Activated naive CD4-positive, alpha-beta T cell treated with anti-CD3 and anti-CD28 coated beads, Interleukin-2, amount 10 ng/mL, durations not matched to agents 7 days and 5 days (primary cell): ENCODE measurements at places on chromosomes 12 and 14.

DNA sequence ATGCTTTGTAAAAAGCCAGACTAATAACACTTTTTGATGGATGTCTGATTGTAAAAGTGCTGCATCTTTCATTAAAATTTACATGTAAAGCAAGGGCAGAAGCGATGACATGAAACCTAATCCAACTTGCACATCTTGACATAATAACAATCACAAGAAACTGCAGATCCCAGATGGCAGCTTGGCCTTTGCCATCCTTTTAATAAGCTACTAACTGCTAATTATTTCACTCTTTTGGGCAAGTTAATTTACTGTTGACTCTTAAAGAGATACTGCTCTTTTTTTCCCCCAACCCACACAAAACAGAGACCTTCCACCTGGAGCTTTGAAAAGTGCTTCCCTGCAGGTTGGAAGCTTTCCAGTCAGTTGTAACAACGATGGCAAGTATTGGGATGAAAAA lies 137.5 kb downstream of the NRXN3 start:
- H3K36me3 ChIP-seq = no peaks in the 10 kb centered on the region
- no peak overlapping the region for H3K27ac ChIP-seq
- DNase-seq = no peak
- no peaks in the 10 kb centered on the region for H3K27me3 ChIP-seq
- no peaks in the 10 kb centered on the region for H3K4me1 ChIP-seq

GRCh38 chr12:41983856-41984255 lies 160.8 kb downstream of the GXYLT1 start:
- H3K4me1 ChIP-seq = no peaks in the 10 kb centered on the region
- no peak overlapping the region for H3K4me3 ChIP-seq
- H3K27ac ChIP-seq = no peak overlapping the region
- H3K27me3 ChIP-seq = peaks cover 3% of the 10 kb centered on the region

- H3K4me3 ChIP-seq = peak overlapping the region; percentile 74
- peaks cover 86% of the 10 kb centered on the region for H3K4me1 ChIP-seq
- DNase-seq = no peak
- H3K27me3 ChIP-seq = no peaks in the 10 kb centered on the region
- peak overlapping the region; percentile 96 for H3K27ac ChIP-seq
Measured at GRCh38 chr14:24673059-24673458, 39.1 kb upstream of the GZMB start.

DNA sequence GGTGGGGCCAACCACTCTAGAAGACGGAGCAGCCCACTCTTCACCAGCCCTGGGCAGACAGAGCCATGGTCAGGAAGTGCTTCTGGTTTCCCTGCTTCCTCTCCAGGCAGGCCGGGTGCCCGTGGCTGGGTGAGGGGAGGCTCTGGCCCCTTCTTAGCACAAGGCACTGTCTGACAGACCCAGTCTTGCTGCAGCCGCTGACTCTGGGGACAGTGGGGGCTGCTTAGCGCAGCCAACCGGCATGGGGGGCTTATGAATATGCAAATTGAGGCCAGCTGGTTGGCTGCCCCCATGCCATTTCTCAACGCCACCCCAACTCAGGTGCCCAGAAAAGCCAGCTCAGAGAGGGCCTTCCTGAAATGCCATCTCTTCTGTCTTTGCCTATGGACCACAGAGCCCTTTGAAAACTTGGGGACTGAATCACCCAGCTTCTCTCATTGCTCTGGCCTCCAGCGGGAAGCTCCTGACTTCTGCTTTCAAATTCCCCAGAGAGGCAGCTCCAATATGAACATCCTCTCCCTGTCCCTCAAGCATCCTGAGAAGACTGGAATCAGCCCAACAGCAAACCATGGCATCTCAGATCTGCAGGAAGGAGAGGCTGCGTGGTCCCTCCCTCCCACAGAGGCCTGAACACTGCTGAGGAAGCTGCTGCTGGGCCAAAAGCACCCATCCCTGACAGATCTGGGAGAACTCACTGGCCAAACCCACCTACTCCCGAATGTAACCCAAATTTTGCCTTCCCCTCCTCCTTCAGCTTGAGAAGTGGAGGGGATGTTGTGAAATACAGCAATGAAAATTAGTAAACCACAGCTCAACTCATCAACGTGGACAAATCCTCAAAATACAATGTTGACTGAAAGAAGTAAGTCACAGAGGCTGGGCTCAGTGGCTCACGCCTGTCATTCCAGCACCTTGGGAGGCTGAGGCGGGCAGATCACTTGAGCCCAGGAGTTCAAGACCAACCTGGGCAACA lies at the start of gene PROX2:
Gene PROX2 (minus strand): TSS at position 205 of the 973 bp plus-strand sequence. CDS start 12,311 bp downstream, outside the sequence.
- H3K27ac ChIP-seq = peak within 1 kb of the TSS; percentile 15
- H3K27me3 ChIP-seq = peaks cover 3% of the 10 kb centered on the region
- DNase-seq = peak; percentile 39
- peaks cover 28% of the 10 kb centered on the region for H3K4me1 ChIP-seq
- H3K36me3 ChIP-seq = no peaks in the 10 kb centered on the region

GRCh38 chr12:115521771-115522409 lies 755.6 kb downstream of the MED13L start:
- no peaks in the 10 kb centered on the region for H3K27me3 ChIP-seq
- no peak for DNase-seq
- H3K4me3 ChIP-seq = no peak overlapping the region
- H3K4me1 ChIP-seq = no peaks in the 10 kb centered on the region
- no peaks in the 10 kb centered on the region for H3K36me3 ChIP-seq
- no peak overlapping the region for H3K27ac ChIP-seq

DNA sequence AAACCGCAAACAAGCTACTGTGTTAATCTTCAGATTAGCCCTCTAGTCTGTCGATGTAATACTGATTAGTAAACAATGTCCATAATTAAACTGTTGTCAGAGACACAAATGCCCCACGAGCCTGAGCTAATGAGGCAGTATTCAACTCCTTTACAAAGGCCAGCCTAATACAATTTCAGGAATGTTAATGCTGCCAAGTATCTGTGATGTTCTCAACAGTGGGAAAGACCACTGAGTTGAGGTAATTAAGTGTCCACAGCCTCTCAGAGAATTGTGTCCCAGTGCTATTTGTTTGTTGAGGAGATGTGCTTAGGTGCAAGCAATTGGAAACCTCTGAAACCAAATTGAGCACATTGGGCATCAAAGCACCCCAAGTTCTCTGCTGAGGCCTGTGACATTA lies 139.4 kb upstream of the CDKN3 start:
- no peak for DNase-seq
- no peak overlapping the region for H3K27ac ChIP-seq
- no peaks in the 10 kb centered on the region for H3K4me1 ChIP-seq
- H3K4me3 ChIP-seq = no peak overlapping the region

- H3K4me3 ChIP-seq = no peak overlapping the region
- H3K27me3 ChIP-seq = no peaks in the 10 kb centered on the region
- H3K36me3 ChIP-seq = no peaks in the 10 kb centered on the region
- no peaks in the 10 kb centered on the region for H3K4me1 ChIP-seq
- no peak overlapping the region for H3K27ac ChIP-seq
Measured at GRCh38 chr14:59926534-59926933, 6.6 kb downstream of the LRRC9 start.

DNA sequence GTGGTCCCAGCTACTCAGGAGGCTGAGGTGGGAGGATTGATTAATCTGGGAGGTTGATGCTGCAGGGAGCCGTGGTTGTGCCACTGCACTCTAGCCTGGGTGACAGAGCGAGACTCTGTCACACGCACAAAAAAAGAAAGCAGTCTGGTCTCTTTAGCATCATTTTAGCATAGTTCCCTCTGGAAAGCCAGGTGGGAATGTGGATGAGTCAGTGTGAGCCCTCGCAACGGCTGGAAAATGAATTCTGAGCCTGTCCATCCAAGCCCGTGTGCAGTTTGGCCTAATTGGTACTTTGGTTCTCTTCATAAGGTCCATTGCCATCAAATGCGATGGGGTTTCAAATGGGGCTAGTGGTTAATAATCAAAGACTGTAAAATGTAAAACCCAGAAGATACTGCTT lies 2.4 kb downstream of the MYL2 start:
- no peaks in the 10 kb centered on the region for H3K4me1 ChIP-seq
- no peak for DNase-seq
- no peaks in the 10 kb centered on the region for H3K36me3 ChIP-seq
- no peak overlapping the region for H3K27ac ChIP-seq
- H3K27me3 ChIP-seq = peaks cover 28% of the 10 kb centered on the region
- H3K4me3 ChIP-seq = no peak overlapping the region

- peaks cover 69% of the 10 kb centered on the region for H3K4me1 ChIP-seq
- peak overlapping the region; percentile 87 for H3K27ac ChIP-seq
- DNase-seq = peak; percentile 76
- H3K36me3 ChIP-seq = peaks cover 11% of the 10 kb centered on the region
- peak overlapping the region; percentile 26 for H3K4me3 ChIP-seq
Measured at GRCh38 chr14:91078095-91078737, 17.8 kb upstream of the RPS6KA5 start.

GRCh38 chr12:95102916-95103671 lies 29.7 kb upstream of the NR2C1 start:
- DNase-seq = peak; percentile 43
- H3K27me3 ChIP-seq = peaks cover 8% of the 10 kb centered on the region
- no peak overlapping the region for H3K4me3 ChIP-seq
- no peaks in the 10 kb centered on the region for H3K36me3 ChIP-seq

DNA sequence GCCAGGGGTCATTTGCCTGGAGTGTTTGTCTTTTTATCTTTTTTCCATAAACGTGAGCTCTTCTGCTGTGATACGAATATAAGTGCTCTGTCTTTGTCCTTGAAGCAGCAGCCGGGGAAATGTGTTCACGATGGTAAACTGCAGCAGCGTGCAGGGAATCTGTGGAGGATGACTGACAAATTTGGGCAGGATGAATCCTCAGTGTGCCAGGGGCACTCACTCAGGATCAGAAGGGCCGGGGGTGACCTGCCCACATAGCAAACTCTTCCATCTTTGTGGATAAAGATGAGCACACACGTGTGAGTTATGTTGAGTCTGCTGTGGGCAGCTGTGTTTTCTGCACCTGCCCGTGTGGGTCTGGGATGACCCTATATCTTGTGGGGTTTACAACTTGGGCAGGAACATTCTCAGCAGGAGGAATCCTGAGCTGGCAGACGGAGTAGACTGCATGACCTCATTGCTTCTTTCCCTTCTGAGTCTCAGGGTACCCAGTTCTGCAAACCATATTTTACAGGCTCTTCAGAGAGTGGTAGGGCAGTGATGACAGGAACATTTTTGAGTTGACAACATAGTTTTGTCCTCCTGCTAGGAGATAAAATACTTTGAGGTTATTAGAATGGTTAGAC lies 711 bp downstream of the ANO4 start:
- H3K36me3 ChIP-seq = no peaks in the 10 kb centered on the region
- DNase-seq = no peak
- H3K27ac ChIP-seq = no peak overlapping the region
- H3K4me1 ChIP-seq = no peaks in the 10 kb centered on the region

DNA sequence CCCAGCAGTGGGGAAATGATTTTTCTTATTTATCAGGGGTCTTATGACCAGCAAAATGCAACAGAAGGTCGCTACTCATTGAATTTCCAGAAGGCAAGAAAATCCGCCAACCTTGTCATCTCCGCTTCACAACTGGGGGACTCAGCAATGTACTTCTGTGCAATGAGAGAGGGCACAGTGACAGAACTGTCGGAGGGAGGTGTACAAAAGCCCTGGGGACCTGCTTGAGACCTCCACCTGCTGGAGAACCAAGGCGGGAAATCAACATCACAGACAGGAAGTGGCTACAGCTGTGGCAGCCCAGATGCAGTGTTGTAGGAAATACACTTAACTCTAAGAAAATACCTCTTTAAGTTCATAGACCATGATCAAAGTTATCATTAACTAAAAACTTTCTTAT lies 250.9 kb upstream of the OR4E1 start:
- DNase-seq = peak; percentile 79
- peaks cover 23% of the 10 kb centered on the region for H3K36me3 ChIP-seq
- H3K4me1 ChIP-seq = peaks cover 58% of the 10 kb centered on the region
- peak overlapping the region; percentile 93 for H3K27ac ChIP-seq
- peak overlapping the region; percentile 58 for H3K4me3 ChIP-seq

DNA sequence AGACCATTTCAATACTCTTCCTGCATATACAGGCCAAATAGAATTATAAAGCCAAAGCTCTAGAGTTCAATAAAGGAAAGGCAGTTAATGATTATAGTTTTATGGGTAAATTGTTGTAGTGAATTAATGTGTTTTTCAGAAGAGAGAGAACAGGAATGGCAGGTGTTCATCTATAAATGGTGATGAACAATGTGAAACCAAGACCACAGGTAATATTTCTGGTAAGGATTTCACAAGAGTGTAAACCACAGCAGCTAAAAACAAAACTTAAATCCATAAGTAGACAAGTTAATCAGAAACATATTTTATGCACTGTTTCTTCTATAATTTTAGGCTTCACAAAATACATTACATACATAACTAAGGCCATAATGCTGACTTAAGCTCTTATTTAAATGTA lies 204.4 kb downstream of the SYT1 start:
- no peak overlapping the region for H3K27ac ChIP-seq
- no peak overlapping the region for H3K4me3 ChIP-seq
- H3K4me1 ChIP-seq = no peaks in the 10 kb centered on the region
- no peaks in the 10 kb centered on the region for H3K27me3 ChIP-seq
- DNase-seq = no peak
- no peaks in the 10 kb centered on the region for H3K36me3 ChIP-seq

- peaks cover 2% of the 10 kb centered on the region for H3K36me3 ChIP-seq
- H3K4me3 ChIP-seq = peak overlapping the region; percentile 84
- peaks cover 27% of the 10 kb centered on the region for H3K4me1 ChIP-seq
Measured at GRCh38 chr12:76029982-76030340, 1.6 kb downstream of the PHLDA1 start.

DNA sequence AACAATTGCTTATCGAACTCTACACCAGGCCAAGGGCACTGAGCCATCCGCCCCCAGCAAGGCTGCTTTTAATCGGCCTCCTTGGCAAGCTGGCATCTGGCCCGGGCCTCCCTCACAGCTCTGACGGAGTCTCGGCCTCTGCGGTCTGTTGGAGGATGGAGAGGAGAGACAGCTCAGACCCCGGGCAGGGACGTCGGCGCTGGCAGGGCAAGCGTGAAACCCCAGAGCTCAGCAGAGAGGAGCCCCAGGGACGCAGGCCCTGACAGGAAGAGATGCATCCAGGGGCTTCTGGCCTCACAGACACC lies 17.5 kb downstream of the CAMKK2 start:
- no peaks in the 10 kb centered on the region for H3K4me1 ChIP-seq
- H3K4me3 ChIP-seq = no peak overlapping the region
- no peaks in the 10 kb centered on the region for H3K27me3 ChIP-seq
- DNase-seq = no peak

GRCh38 chr12:127552838-127553237 lies 714.1 kb upstream of the TMEM132C start:
- no peak overlapping the region for H3K4me3 ChIP-seq
- peaks cover 23% of the 10 kb centered on the region for H3K27me3 ChIP-seq
- no peak overlapping the region for H3K27ac ChIP-seq
- peaks cover 18% of the 10 kb centered on the region for H3K4me1 ChIP-seq

GRCh38 chr12:125157177-125157576 lies 91.9 kb downstream of the AACS start:
- no peaks in the 10 kb centered on the region for H3K36me3 ChIP-seq
- H3K4me1 ChIP-seq = no peaks in the 10 kb centered on the region
- no peak for DNase-seq
- no peak overlapping the region for H3K27ac ChIP-seq
- no peak overlapping the region for H3K4me3 ChIP-seq

DNA sequence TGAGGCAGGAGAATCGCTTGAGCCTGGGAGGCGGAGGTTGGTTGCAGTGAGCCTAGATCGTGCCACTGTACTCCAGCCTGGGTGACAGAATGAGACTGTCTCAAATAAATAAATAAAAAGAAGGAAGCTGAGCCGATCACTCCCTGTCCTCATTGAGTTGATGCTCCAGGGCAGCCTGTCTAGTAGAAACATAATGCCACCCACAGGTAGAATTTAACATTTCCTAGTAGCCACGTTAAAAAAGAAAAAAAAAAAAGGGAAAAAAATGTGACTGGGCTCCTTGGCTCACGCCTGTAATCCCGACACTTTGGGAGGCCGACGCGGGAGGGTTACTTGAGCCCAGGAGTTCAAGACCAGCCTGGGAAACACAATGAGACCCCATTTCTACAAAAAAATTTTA lies 135.7 kb downstream of the SCARB1 start:
- H3K27me3 ChIP-seq = peaks cover 25% of the 10 kb centered on the region
- no peak overlapping the region for H3K27ac ChIP-seq
- no peak overlapping the region for H3K4me3 ChIP-seq
- no peak for DNase-seq
- no peaks in the 10 kb centered on the region for H3K4me1 ChIP-seq
- H3K36me3 ChIP-seq = no peaks in the 10 kb centered on the region
